Glomerular endothelial cell (primary cell): ENCODE measurements at places on chromosomes 3 and 15. TPM values are rescaled to one million over a fixed set of nuclear protein-coding genes. Genes with fewer than 3 reads are reported as not detected.

The KNG1 gene
- not detected in 2 replicates for total RNA-seq

The SLC28A2 gene
- not detected in 2 replicates for total RNA-seq

The C2CD4A gene
- total RNA-seq: 0.05 and 1.1 TPM in 2 replicates

The CHRNA5 gene
- total RNA-seq: 1.6 and 2.5 TPM in 2 replicates

The CLDN18 gene
- not detected in 2 replicates for total RNA-seq

The TMEM62 gene
- 18.0 and 31.0 TPM in 2 replicates for total RNA-seq

The SLC22A13 gene
- total RNA-seq: not detected in 2 replicates

The NAALADL2 gene
- 0.19 and 1.3 TPM in 2 replicates for total RNA-seq

The BUB1B gene
- 14.0 and 15.2 TPM in 2 replicates for total RNA-seq

The CRABP1 gene
- not detected in 2 replicates for total RNA-seq

The CEMIP gene
- total RNA-seq: 0.53 and 2.0 TPM in 2 replicates

The LRRC31 gene
- not detected in 2 replicates for total RNA-seq

The FLNB gene
- total RNA-seq: 688 and 782 TPM in 2 replicates
